ENCODE measurements at places on chromosomes 1 and 21.

- no peak for DNase-seq
Measured at GRCh38 chr1:103108376-103109150, at the start of gene COL11A1. Gene COL11A1 (minus strand): TSS chr1:103108522. CDS start chr1:103108178, 344 bp downstream.

DNA sequence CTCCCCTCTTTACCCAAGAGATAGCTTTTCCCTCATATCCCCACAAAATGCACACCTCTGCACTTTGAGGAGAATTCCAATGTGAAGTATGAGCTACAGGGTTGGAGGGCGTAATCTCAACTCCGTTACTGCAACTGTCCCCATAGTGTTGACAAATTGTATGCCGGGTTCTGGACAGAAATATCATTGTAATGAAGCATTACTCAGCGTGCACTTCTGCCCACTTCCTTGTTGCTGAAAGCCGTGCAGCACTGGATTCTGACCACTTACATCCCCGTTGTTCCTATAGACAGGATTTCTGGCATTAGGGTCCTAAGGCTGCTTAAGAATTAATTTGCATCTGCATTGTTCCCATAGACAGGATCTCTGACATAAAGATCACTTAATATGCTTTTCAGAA is 205.6 kb downstream of the RHOU start:
- DNase-seq, result no peak

DNA sequence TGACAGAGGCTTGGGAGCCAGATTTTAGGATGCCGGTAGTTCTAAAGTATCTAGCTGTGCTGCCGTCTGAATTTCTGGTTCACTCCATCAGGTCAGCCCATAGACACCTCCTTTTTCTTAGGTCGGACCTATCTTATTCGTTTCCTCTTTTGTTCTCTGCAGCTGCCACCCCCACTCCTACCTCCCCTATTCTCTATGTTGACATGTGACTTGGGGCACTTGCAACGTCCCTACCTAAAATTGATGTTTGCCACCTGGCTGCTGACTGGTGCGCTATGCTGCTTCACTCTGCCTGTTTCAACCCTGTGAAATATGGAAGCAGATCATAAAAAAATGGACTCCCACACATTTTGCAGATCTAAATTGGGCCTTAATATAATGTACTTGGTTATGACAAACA is 55.3 kb downstream of the PBX1 start:
- DNase-seq, result no peak

- no peak for DNase-seq
Measured at GRCh38 chr1:35120458-35121133, 41.4 kb downstream of the ZMYM1 start.

GRCh38 chr1:156816561-156817328 is at the start of gene SH2D2A:
Gene SH2D2A (minus strand): TSS chr1:156816848. CDS start chr1:156816708, 140 bp downstream.
- DNase-seq, result no peak

DNA sequence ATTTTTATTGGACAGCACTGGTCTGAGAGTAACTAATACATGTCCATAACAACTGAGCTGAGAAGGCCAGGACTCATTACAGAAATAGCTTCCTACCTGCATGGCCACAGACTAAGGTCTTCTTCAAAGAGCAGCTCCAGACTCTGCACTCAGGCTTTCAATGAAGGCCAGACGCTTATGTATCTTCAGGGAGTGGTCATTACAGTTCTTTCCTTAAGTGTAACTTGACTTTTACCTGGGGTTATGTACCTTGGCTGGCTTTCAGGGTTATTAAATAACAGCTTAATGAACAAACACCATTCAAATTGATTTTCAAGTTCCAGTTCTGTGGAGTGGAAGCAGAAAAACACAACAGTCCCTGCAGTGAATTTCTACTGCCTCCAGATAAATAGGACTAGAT is 23.8 kb upstream of the SLC22A15 start:
- DNase-seq, result no peak

GRCh38 chr1:146035048-146035423 is 13.5 kb upstream of the HJV start:
- no peak for DNase-seq

DNA sequence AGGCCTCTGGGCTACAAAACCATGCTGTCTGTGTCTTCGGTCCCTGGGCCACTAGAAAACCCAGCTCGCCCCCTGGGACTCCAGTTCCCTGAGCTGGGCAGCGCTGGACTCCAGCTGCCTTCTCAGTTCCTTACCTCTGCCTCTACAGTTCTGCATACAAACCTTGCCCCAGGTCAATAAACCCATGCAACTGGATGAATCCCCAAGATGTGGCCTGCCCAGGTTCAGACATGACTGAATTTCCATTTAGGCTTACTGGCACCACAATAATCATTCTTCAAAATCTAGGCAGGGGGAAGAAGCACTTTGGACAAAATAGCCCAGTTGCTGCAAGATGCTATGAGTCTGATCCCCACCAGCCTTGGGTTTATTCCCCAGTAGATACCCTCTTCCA is 159.5 kb downstream of the RRAGC start:
- DNase-seq, result no peak

DNA sequence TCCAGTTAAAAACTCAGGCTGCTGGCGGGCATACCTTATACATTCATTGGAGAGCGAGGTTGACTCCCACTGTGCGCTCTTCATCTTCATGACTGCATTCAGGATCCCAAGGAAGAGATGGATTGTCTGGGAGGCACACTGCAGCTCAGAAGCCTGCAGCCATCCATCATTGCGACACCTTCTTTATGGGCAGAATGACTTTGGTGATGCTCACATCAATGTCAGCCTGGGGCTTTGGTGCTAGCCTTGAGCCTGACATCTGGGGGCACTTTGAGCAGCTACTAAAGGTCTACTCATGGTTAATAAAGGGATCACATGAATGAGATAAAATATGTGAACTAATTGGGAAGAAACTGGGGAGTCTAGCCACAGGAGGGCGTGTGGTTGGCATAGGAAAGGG is 229.3 kb downstream of the PRDM2 start:
- DNase-seq, result no peak

GRCh38 chr1:15727021-15727420 is 9.0 kb upstream of the SLC25A34 start:
- DNase-seq, result no peak

DNA sequence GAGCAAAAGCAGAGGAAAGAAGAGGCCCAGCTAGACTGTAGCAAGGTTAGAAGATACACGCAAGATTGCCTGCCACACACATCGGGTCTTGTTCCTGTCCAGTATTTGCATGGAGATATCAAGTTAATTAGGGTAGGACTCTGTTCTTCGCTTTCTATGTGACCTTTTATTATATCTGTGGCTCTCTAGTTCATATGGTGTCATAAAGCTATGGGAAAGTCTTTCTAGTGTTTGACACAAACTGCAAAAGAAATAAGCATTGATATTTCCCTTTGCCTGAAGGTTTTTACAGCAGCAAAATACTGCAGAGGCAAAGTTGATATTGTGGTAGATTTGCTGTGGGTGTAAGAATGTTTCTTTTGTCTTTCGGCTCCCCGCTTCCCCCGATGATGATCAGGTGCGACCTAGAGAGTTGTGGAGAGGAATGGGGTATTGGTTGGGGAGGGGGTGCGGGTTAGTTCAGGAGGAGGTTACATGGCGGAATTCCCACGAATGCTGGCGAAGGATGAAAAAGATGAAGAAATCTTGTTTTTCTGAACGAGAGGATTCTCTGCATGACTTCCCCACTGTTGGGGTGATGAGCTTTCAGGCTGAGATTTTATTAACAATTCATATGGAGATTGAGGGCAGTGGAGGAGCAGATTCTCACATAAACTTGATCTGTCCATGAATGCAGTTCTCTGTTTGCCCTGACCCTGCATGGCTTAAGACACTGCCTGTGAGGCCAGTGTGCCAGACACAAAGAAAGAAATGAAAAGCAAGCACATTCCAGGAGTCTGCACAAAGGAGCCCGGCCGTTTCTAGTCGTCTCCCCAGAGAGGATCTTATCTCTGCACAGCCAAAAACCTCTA is 550.2 kb downstream of the USP25 start:
- no peak for DNase-seq

GRCh38 chr1:152029929-152030211 is 6.9 kb downstream of the S100A11 start:
- DNase-seq, result no peak

- no peak for DNase-seq
Measured at GRCh38 chr1:101142244-101142643, 94.6 kb upstream of the S1PR1 start.

- no peak for DNase-seq
Measured at GRCh38 chr1:99445486-99445885, 181.2 kb downstream of the PLPPR4 start.

DNA sequence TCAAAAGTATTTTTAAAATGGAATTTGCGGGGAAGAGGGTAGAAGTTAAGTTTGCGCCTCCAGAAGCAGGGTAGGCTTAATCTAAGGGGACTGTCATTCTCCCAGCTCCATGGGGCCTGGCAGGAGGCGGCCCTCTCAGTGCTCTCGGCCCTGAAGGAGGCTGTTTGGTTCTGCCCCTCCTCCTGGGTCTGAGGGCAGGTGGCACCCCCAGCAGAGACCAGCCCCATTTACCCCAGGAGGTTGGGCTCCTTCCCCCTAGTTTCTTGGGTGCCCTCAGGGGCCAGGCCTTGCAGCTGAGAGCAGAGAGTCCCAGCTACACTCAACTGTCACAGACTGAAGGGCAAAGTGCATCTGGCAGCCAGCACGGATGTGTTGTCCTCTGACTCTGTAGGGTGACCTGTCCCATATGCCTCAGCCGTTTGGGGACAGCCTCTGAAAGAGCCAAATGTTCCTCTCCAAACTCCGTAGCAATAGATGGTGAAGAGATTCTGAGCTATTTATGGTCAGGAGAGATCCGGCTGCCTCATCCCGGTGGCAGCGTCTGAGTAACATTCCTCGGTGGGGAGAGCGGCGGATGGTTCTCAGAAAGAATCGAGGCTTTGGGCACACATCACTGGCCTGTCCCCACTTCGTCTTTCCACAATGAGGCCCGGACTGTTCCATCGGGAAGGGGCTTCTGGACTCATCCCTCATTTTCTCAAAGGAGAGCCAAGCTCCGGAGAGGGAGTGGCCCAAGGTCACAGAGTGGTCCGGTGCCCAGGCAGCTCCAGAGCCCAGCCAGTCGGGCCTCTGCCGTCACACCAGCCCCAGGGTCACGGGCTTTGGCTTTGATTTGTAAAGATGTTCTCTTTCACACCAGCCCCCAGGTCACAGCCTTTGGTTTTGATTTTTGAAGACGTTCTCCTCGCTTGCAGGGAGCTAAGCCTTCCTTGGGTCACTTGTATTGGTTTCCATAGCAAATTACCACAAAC is 424.2 kb upstream of the VAMP3 start:
- DNase-seq, result no peak

DNA sequence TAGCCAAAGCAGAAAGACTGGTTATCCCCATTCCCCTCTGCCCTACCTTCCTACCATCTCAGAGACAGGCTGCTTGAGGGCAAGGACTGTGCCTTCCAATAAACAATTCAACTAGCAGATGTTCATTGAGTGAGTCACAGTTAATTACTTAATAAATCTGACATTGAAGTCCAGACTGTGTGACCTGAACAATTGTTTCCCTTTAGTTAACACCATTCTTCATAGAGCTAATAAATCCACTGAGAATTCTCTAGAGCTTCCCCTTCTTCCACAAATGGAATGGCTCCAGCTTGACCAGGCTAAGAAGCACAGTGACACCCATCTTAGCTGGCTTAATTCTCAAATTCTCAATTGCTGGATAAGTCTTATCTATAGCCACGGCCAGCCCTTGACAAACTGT is 61.9 kb upstream of the GJA5 start:
- no peak for DNase-seq

DNA sequence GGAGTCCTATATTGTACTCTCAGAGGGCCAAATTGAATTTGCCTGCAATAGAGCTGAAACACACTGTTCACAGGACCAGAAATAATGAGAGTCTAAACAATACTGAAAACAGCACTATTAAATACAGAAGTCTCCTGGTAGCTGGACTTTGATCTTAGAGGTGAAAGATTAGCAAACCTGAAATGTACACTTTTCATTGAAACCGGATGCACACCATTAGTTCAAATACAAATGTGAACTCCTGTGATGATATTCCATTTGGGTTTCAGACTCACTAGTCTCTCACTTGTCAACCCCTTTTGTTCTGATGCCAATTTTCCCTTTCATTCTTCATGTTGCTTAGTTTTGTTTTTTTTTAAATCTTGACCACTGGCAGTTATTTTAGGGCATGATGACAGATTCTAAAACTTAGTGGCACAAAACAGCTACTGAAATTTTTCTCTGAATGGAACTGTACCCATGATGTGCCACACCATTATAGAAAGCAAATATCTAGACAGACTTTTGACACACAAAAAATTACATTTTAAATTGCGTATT is 5.9 kb upstream of the TNFSF4 start:
- no peak for DNase-seq

GRCh38 chr1:225886159-225887029 is 2.6 kb downstream of the LEFTY1 start:
- DNase-seq, result no peak

DNA sequence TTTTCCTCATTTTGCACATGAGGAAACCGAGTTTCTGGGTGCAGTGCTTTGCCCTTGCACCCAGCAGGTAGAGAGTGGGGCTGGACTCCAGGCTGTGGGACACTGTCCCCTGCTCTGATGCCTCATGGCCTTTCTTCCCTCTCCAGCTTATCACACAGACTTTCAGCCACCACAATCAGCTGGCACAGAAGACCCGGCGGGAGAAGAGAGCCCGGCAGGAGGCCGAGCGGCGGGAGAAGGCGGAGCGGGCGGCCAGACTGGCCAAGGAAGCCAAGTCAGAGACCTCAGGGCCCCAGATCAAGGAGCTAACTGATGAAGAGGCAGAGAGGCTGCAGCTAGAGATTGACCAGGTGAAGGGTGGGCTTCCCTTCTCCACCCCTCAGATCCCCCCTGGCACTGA is 19.0 kb downstream of the KDF1 start:
- DNase-seq, result no peak

DNA sequence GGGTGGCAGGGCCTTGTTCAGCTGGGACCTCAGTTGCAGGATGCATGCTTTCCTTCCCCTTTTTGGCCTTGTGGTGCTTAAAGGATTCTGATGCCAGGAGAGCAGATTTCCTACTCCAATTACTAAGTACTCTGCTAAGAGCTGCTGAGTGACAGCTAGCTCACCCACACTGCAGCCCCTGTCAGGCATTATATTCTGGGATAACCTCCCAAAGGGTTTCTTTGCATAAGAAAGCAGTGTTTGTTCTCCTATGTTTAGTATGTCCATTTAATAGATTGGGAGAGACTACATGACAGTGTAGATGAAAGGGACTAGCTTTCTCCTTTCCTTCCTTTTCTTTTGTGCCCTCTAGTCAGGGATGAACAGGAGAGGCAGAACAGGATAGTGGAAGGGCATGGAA is 100.7 kb downstream of the FAM78B start:
- no peak for DNase-seq

- no peak for DNase-seq
Measured at GRCh38 chr1:160401487-160401805, 1.1 kb downstream of the VANGL2 start.

DNA sequence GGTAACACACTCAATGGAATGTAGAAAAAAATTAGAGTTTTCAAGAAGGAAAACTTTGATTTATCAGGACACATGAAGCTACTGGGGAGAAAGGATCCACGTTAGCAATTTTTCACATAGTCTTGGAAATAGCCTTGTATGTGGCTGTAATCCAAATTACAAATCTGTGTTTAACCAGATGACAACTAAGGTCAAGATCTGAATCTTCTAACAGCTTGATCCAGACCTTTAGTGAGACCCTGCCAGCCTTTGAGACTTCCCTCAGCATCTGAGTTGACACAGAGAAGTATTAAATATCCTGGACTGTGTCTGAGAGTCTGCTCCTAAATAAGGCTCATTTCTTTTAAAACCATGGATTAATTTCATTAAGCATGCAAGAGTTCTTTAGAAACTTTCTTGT is 135.9 kb upstream of the KCNK2 start:
- no peak for DNase-seq

Data from NCI-H187 (cell line).